Activated T-cell treated with anti-CD3 and anti-CD28 coated beads, Interleukin-2, amount 50 U/mL, for 72 hours (primary cell): ENCODE measurements at places on chromosomes 3 and 15. TPM values are rescaled to one million over a fixed set of nuclear protein-coding genes. Genes with fewer than 3 reads are reported as not detected.

The OR5K2 gene
- not detected for total RNA-seq

The CPLX3 gene
- 0.14 TPM for total RNA-seq

DNA sequence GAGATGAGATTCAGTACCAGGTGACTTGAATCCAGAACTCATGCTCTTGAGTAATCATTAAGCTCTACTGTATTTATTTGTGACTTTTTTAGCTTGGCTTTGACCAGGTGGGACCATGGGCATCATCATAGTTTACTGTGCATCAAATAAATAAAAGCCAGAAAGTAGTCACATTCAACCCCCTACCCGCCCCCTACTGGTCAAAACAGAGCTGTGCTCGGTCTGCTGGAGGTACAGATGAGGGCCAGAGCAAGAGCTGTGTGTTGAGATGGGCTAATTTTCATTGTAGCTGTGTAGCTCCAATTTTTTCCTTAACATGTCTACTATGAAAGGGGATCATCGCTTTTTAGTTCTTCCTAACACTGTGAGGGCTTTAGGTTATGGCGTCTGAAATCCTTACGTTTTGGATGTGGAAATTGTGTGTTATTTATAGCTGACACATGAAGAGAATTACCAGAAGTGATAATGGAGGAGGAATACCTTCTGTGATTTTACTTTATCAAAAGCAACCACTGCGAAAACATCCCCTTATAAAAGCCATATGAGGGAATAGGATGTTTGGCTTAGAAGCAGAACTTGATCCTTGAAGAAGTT is 375.1 kb downstream of the PTPRG start:
- H3K27ac ChIP-seq, result no peak overlapping the region
- H3K4me1 ChIP-seq, result no peaks in the 10 kb centered on the region
- H3K27me3 ChIP-seq, result peaks cover 11% of the 10 kb centered on the region
- peak; percentile 18 for DNase-seq

DNA sequence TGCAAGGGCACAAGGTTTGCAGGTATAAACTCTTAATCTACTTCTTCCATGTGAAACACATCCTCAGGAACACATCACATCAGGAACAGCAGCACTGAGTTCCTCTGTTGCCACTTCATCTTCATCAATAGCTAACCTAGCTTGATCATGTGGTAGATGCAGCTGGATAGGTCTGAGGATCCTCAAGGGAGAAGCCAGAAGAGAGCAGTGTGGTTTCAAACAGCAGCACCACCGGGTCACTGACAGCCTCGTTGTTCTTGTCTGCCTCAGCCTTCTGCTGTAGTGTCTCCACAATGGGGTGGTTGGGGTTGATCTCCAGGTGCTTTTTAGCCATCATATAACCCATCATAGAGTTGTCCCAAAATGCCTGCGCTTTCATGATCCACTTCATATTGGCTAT is 58.8 kb downstream of the ADAM10 start:
- H3K36me3 ChIP-seq, result peaks cover 4% of the 10 kb centered on the region
- H3K27ac ChIP-seq, result no peak overlapping the region
- H3K4me3 ChIP-seq, result no peak overlapping the region
- H3K4me1 ChIP-seq, result peaks cover 34% of the 10 kb centered on the region

GRCh38 chr15:48555241-48555881 is 90.1 kb downstream of the FBN1 start:
- H3K4me1 ChIP-seq, result no peaks in the 10 kb centered on the region
- H3K27me3 ChIP-seq, result peaks cover 5% of the 10 kb centered on the region
- no peak overlapping the region for H3K27ac ChIP-seq
- H3K36me3 ChIP-seq, result no peaks in the 10 kb centered on the region
- DNase-seq, result no peak
